ENCODE measurements at places on chromosomes 7 and 10.

- DNase-seq, result no peak
These were observed 5.1 kb downstream of the STK32C start for GRCh38 chr10:132302421-132303310.

- DNase-seq, result peak; percentile 79
These were observed at the start of gene FAM53B for GRCh38 chr10:124744102-124745050. FAM53B (minus strand) TSS chr10:124744378; CDS start chr10:124706713, 37,665 bp downstream.

GRCh38 chr7:92228742-92229141 is 17.0 kb downstream of the KRIT1 start:
- no peak for DNase-seq

GRCh38 chr10:107717046-107717445 is 552.5 kb upstream of the SORCS1 start:
- DNase-seq, result no peak

DNA sequence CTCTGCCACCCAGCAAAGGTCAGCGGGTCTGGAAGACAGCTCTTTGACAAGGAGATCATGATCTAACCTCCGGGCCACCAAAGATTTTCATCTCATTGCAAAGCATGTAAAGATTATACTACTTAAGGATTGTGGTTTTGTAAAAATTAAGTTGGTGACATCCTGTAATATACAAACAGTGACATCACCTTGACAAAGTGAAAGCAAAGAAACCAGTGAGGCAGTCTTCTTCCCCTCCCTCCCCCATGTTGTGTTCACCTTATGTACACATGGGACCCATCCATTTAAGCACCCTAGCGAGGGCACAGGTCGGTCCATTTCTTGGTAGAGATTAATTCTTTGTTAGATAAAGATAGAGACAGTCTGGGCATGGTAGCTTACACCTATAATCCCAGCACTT is 3.9 kb downstream of the MDH2 start:
- DNase-seq, result no peak

DNA sequence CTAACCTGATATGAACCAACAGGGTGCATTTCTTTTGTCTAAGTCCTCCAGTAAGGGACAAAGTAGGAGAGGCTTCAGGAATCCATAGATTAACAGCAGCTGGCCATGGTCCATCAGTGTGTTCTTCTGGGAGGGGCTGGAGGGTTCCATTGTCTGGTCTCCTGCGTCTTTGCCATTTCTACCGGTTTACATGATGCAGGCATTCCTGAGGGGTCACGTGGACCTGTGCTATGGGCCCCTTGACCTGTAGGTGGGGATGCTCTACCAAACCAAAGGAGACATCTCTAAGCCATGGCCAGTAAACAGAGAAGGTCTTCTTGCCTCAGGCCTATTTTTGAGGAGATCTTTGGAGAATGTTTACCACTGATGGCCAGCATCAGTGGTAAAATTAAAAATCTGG is 28.7 kb upstream of the HABP2 start:
- no peak for DNase-seq

DNA sequence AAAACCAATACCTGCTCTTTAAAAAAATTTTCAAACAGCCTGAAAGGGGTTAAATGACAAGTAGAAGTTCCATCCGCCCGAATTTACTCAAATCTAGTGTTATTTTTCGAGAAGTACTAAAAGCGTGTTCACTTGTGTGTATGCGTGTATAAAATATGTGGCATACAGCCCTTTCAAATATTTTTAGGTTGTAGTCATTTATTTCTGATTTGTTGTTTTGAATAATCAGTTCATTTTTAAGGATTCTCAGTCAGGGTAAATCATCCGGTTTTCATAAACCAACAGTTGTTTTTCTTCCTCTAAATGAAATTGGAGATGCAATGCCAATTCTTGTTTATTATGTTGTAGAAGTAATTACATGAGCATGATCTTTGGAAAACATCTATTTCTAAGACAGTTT is 6.9 kb upstream of the SUN1 start:
- DNase-seq, result no peak

- DNase-seq, result no peak
These were observed 129.0 kb downstream of the DIP2C start for GRCh38 chr10:560314-560992.

DNA sequence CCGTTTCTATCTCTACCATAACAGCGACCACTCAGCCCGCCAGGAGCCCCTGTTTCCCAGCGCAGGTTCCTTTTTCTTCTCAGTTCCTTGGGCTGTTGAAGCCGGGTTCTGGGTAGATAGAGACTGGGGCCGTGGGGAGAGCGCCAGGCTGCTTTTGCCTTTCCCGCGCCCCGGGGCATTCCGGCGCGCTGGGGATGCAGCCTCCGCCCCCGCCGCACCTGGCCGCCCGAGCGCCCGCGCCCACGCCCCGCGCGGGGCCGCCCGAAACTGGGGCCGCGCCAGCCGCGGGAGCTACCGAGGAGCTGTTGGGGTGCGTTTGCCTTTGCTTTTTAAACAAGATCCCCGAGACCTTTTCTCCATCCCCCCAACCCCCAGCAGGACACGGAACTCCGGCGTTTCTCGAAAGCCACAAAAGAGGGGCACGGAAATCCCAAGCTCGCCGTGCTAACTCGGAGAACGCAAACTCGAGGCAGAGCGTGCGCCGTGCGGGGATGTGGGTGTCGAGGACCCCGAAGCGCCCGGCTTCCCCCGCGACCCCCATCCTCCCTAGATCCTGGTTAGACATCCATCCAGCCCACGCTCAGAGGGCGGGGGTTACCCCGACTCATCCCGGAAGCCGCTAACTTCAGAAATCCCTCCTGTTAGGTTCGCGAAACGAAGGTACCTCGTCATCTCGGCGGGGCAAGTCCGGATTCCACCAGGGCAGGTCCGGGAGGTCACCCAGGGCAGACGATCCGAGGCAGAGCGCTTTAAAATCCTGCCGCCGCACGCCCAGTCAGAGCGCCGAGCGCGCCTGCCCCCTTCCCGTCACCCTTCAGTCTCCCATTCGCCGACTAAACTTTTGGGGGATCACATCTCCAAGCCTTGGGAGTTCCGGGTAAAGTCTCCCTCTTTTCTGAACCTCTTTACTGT is 1.0 kb downstream of the GRM8 start:
- DNase-seq, result no peak

DNA sequence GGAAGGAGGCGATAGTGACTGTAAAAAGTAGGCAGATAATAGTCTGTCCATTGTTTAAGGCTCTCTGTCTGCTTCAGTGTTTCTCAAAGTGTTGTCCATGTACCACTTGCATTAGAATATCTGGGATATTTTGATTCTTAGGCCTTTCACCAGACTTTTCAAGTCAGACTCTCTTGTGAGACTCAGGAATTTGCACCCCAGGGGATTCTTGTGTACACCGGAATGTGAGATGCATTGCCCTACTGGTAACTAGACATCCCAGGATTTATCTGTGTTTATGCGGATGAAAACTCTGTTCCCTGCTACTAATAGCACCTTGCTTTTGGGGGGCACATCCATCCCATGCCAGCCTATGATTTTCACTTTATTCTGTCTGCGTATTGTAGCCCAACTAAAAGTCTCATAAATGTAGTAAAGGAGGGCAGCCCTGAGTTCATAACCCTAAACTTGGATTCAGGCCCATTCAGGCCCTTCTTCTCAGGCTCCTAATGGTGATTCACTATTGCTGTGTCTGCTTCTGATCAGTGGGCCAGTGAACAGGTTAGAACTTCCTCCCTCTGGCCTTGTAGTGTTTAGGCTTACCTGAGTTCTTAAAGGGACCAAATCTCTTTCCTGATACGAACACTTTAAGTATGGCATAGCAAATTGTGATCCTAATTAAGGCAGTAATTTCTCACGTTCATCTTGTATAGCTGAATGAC is 71.8 kb upstream of the RPA3 start:
- DNase-seq, result no peak

DNA sequence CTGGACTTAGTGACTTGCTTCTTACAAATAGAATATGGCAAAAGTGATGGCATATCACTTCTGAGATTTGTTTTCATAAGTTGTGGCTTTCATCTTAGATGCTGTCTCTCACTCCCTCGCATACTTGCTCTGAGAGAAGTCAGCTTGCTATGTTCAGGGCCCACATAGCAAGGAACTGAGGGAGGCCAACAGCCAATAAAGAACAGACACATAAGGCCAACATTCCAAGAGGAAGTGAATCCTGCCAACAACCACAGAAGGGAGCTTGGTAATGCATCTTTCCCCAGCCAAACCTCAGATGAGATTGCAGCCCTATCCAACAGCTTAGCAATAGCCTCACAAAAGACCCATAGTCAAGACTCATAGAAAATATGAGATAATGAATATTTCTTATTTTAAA is 39.2 kb upstream of the DMTF1 start:
- DNase-seq, result no peak

DNA sequence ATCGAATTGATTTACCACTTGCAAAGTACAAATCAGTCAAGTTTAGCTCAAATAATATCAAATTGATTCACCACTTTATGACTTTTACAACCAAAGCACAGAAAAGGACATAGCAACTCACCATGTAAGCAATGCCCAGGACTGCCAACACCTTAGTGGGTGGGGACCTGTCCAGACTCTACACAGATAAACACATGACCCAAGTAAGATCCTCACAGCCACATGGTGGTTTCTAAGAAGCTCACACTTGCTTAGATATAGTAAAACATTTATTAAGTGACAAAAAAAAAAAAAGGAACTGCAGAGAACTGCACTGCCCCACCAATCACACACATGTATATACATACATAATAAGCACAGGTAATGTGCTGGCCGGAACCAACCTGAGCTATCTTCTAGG is 116.2 kb downstream of the SLC25A13 start:
- no peak for DNase-seq

DNA sequence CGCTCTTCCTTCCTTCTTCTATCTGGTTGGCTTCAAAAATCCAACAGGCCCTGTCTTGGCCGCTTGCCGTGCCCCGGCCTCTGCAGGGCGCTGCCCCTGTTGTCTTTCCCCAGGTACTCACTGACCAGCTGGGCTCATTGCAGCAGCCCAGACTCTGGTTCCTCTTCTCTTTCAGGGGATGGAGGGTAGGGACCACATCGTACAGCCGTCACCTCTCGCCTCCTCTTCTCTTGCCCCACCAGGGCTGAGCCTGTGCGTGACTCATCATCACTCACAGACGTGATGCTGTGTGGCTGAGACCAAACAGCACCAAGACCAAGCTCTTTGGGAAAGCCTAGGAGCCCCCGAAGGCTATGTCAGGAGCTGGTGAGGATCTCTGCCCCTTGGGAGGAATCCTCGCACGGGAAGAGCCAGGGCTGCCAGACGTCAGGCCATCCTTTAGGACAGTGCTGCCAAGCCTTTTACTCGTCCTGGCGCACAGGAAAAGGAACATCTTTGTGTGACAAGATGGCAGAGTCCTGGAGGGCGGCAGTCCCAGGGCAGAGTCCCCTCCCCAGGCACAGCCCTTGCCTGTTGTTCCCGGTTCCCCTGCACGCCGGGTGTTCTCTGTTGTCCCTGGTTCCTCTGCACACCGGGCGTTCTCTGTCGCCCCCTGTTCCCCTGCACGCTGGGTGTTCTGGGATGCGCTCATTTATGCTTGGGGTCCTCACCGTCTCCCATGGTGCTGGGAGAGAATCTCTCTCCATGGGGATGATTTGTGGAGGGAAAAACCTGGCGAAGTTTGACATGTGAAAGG is 188.5 kb upstream of the SHH start:
- DNase-seq, result no peak

- DNase-seq, result no peak
These were observed 209.2 kb downstream of the GPAM start for GRCh38 chr10:111974325-111974724.

All from activated T-cell treated with anti-CD3 and anti-CD28 coated beads for 48 hours (primary cell).